ENCODE measurements at places on chromosomes 3 and 15. TPM values are rescaled to one million over a fixed set of nuclear protein-coding genes. Genes with fewer than 3 reads are reported as not detected.

- DNase-seq, result no peak
Observed at GRCh38 chr15:42100021-42100800, 5.8 kb upstream of the PLA2G4D start.

DNA sequence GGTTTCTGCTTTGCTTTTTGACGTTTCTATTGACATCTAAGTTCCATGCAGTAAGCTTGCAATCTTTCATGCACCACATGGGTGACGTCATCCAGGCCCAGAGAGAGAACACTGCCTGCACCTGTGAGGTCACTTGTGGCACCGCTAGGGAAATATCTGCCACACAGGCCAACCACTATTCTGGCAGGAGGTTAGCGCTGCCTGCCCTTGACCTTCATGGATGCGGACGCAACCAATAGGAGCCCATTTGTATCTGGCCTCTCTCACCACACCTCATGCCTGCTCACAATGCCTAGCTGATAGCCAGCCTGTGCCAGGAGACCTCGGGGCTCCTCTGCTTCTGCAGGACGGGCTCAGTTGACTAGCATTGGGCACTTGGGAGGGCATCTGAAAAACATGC lies 55.8 kb upstream of the PRR23E start:
- no peak for DNase-seq

DNA sequence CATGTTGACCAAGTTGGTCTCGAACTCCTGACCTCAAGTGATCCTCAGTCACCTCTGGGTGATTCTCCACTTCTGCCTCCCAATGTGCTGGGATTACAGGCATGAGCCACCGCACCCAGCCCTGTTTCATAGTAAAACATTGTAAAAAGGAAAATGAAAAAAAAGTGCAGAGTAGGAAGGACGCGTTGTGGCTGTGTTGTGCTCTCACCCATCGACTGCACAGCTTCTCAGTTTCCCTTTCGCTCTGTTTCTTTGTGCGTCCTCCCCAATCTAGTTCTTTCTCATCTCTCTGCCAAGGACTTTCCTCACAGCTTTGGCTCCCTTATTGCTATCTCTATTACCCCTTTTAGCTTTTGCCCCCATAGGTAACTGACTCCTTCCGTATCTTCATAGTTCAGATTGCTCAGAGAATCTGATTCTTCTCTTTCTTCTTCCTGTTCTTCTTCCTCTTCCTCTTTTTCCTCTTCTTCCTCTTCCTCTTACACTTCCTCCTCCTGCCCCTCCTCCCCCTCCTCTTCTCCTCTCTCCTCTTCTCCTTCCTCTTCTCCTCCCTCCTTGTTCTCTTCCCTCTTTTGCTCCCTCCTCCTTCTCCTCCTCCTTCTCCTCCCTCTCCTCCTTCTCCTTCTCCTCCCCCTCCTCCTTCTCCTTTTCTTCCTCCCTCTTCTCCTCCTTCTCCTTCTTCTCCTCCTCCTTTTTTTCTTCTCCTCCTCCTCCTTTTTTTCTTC lies 81.1 kb upstream of the VGLL4 start:
- no peak for DNase-seq

DNA sequence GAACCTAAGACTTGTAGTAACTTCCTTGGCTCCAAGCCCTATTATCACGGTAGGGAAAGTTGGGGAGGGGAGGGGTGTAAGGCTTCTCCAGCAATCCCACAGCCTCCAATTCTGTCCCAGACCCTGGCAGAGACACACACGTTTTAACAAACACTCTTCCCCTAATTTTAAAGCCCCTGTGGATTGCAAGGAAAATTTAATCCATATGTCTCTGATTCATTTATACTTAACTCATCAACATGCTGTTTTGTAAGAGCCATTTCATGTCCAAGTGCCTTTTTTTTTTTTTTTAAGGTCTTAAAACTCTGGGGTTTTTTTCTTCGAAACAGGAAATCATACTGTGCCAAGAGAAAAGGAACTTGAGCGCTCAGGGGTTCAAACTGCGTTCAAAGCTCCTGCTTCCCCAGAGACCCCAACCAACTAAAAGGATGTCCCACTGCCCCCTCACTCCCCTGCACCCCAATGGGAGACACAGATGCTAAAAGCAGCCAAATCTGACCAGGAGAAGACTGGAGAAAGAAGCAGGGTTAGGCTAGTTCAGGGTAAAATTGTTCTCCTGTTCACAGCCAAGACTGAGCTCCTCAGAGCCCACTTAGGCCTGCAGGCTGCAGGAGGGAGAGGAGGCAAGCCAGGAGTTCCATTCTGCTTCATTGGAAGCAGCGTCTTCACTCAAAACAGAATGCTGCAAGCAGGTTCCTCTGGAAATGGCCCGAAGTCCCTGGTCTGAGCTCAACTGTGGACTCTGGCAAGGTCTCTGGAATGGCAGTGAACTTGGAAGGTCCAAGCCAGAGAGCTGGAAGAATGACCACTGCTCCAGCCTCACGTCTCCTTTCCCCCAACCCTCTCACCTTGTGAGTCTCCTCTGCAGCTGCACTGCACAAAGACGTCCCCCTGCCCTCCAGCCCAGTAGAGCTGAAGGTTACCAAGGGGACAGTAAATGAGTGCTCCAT lies 172.5 kb downstream of the NTRK3 start:
- no peak for DNase-seq

DNA sequence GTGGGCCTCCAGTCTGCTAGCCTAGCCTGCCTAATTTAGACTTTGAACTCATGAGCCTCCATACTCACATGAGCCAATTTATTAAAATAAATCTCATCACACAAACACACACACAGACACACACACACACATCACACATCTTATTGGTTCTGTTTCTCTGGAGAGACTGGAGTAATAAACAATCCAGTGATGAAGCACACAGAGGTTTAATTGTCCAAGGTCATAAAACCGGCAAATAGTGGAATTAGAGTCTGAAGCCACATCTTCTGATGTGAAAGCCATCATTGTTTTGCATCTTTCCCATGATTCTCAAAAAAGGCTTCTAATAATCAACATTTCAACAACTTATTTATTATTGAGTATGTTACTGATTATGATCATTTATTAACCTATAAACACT lies 249.4 kb upstream of the KCNH8 start:
- no peak for DNase-seq

- no peak for DNase-seq
Observed at GRCh38 chr3:9837701-9838582, 5.9 kb downstream of the RPUSD3 start.

DNA sequence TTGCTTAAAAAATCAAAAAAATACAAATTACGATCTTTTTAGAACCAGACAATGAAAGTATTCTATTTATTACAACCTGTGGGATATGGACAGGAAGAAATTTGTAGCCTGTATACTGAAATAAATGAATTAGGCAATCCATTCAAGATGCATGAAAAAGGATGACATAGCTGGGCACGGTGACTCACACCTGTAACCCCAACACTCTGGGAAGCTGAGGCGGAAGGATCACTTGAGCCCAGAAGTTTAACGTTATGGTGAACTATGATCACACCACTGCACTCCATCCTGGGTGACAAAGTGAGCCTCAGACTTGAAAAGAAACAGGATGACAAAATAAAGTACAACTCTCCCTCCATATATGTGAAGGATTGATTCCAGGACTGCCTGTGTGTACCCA lies 74.1 kb downstream of the MSL2 start:
- no peak for DNase-seq

GRCh38 chr15:63374686-63375520 lies 6.7 kb downstream of the CA12 start:
- peak; percentile 78 for DNase-seq

GRCh38 chr15:91027677-91028076 lies 5.3 kb upstream of the VPS33B start:
- no peak for DNase-seq

DNA sequence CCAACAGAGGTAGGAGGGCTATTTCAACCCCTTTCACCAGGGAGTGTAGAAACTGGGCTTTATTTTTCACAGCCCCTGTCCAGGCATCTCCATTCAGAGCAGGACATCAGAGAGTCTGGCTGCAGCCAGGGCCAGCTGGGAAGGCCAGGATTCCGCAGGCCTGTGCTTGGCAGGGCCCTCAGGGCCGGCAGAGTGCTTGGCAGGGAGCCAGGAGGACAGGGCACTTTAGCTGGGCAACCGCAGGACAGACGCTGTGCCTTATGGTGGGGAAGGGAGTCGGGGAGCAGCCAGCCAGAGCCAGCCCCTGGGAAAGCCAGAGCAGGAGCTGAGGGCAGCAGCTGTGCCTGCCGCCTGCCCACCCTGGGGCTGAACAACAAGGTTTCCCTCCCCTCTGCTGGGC lies 34.5 kb upstream of the IQCF6 start:
- DNase-seq, result peak; percentile 80

- DNase-seq, result no peak
Observed at GRCh38 chr3:159731254-159731653, 257.4 kb upstream of the IL12A start.

POC1A gene
- polyA plus RNA-seq, result 0.75 TPM

PP2D1 gene
- polyA plus RNA-seq, result not detected

DNA sequence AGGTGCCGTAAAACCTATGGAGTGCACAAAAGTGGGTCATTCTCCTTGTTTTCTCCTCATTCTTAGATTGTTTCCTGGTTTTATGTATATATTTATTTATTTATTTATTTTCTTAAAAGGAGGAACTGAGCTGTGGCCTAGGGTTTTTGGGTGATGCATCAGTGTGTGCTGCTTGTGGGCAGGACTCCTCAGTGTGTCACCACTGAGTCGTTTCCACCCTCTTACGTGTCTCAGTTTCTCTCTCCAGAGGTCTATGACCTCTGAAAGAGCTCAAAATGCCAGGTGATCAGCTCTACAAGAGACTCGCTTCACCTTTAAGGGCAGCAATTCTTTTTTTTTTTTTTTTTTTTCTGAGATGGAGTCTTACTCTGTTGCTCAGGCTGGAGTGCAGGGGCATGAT lies 72.9 kb downstream of the CD200 start:
- no peak for DNase-seq

DNA sequence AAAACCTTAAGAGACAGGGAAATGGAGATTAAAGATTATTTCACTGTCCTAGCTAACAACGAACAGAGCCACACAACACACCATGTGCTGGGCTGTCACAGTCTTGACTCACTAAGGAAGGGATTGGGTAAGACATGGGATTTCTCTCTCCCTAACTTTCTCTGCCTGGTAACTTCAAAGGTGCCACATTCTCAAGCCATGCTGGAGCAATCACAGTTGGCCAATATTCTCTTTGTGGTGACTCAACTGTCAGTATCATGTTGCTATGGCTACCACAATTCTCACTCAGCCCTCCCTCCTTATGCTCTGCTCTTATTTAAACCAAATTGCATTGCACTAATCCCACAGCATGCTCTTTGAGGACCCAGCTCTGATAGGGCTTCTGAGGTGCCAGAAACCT lies 74.0 kb downstream of the OXNAD1 start:
- DNase-seq, result no peak

- no peak for DNase-seq
Observed at GRCh38 chr3:126156468-126156867, 23.9 kb downstream of the ALDH1L1 start.

DNA sequence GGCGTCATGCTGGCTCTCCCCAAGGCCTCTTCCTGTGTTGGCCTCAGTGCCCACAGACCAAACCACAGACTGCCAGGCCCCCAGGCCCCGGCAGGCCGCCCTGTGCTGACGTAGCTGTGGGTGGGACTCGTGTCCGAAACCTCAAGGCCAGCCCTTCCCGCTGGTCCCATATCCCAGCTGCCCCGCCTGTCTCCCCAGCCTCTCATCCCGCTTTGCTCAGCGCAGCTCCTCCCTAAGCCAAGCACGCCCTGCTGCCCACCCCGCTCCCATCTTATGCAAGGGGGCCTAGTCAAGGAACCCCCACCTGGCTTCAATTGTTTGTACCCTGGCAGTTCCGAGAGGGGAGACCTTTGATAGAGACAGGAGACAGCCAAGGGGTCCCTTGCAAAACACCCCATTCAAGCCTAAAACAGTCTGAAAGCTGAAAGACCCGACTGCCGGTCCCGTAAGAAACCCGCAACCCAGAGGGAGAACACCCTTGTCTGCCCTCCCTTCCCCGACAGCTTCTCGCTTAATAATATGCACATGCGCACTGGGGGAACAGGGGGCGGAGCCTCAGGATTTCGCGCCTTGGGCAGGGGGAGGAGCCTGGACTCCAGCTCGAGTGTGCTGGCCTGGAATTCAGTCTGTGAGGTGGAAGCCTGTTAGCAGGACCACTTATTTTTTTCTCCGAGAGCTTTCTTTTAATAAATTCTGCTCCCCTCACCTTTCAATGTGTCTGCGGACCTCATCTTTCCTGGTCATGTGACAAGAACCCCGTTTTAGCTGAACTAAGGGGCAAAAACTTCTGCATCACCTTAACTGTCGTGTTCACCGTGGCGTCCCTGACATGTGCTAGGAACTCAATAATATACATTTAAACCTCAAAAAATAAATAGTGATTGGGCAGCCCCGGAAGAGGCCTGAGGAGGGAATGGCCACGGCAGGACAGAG lies 17.2 kb downstream of the TNFAIP8L3 start:
- DNase-seq, result peak; percentile 79

GRCh38 chr3:160257606-160258005 lies 32.4 kb downstream of the C3orf80 start:
- DNase-seq, result no peak

GRCh38 chr3:167397826-167398225 lies 17.7 kb upstream of the ZBBX start:
- no peak for DNase-seq

- no peak for DNase-seq
Observed at GRCh38 chr3:32292085-32292796, 53.8 kb downstream of the CMTM8 start.

ARL8B gene
- polyA plus RNA-seq, result 49.1 TPM

GRCh38 chr3:71388535-71389120 lies 194.9 kb downstream of the FOXP1 start:
- DNase-seq, result no peak

ACAP2 gene
- polyA plus RNA-seq, result 5.3 TPM

DNA sequence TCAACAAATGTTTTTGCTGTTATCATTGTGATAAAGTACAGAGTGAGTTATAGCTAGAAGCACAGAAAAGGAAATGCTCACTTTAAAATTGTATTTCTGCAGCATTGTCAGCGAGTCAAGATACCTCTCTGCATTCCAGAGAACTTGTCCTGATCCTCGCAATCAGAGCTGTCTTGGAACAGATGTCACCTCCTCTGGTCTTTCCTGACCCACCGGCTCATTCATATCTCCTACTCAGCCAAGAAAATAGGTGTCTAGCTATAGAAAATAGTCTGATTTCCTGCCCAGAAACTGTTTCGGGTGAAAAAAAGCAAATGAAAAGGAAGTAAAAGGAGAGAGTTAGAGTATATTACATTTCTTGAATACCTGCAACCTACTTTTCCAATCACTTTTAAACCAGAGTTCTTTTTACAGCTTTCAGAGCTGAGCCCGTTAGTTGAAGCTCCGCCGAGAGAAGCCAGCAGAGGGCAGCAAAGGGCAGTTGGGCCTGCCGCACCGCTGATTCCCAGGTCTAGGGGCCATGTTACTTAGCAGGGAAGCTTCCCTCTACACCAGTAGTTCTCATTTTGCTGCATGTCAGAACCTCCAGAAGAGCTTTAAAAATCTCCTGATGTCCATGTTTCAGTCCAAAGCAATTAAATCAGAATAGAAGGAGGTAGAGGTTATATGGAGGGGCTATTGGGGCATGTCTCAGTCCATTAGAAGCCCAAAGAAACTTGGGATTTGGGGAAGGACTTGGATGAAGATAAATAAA lies 185.7 kb upstream of the THRB start:
- DNase-seq, result peak; percentile 62

DNA sequence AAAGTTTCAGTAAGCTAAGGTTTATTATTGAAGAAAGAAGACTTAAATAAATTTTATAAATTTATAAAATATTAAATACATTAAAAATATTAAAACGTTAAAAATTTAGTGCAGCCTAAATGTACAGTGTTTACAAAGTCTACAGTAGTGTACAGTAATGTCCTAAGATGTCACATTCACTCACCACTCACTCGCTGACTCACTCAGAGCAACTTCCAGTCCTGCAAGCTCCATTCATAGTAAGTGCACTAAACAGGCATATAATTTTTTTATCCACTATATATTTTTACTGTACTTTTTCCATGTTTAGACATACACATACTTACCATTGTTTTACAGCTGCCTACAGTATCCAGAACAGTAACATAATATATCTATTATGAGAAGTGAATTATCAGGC lies 51.5 kb downstream of the TJP1 start:
- no peak for DNase-seq

Measured in right cardiac atrium (tissue), 5 donors.